NCI-H2171 treated with DMSO at 0.1 percent for 48 hours (cell line): ENCODE measurements at places on chromosomes 2 and 18.

DNA sequence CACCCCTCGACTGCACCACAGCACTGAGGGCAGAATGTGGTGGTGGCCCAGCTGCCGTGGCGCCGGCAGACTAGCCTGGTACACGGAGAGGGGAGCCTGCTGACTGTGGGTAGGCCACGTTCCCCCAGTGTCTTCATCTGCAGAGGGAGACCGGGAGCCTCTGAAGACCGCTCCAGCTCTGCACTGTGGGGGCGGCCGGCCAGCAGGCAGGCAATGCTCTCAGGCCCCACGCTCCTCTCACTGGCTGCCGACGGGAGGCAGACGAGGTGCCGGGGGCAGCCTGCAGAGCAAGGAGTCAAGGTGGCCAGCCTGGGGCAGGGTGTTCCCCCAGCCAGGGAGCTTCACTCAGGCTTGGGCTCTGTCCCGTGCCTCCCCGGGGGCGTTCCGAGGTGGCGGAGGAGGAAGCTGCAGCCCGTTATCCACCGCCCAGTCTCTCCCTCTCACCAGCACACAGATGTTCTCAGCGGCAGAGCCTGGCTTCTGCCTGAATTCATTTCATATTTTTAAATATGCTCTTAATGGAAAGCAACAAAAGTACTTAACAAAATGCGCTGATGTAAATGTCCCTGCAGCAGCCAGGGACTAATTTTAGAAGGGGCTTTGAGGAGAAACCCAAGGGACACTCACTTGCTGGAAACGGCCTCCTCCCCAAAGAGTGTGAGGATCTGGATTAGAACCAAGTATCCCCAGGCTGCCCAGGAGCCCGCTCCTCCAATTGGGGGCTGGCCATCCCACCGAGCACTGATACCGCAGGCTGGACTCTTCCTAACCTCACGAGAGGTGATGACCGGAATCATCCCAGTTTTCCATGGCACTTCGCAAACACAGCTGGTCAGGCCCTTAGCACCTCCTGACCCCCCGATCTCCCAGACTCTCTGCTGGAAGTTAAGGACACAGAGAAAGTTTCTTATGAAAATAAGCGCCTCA, 87.8 kb downstream of the HDAC4 start:
- no peak for DNase-seq

DNA sequence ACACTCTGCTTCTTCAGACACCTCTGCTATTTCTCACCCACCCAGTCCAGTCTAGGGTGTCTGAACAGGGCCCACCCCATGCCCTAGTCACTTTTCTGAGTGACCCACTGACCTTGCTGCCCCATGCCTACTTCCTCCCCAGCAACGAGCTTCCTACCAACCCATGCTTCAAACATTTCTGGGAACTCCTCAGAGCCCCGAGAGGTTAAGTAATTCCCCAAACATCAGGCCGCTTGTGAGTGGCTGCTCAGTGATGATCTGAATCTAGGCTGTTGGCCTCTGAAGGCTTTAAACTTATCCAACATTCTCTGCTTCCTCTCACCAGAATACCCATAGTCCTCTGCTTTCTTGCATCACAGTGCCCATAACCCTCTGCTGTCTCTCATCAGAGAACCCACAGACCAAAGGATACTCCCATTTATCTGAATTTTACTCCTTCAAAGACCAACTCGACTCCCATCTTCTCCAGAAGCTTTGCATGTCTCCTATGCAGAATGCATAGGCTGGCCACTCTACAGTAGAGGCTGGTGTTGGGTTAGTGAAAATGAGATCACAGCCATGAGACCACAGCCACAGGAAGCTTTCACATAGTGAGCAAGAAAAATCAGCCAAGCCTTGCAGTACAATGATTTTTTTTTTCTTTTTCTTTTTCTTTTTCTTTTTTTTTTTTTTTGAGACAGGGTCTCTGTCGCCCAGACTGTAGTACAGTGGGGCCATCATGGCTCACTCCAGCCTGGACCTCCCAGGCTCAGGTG, 309.5 kb upstream of the LYPD1 start:
- DNase-seq, result no peak

DNA sequence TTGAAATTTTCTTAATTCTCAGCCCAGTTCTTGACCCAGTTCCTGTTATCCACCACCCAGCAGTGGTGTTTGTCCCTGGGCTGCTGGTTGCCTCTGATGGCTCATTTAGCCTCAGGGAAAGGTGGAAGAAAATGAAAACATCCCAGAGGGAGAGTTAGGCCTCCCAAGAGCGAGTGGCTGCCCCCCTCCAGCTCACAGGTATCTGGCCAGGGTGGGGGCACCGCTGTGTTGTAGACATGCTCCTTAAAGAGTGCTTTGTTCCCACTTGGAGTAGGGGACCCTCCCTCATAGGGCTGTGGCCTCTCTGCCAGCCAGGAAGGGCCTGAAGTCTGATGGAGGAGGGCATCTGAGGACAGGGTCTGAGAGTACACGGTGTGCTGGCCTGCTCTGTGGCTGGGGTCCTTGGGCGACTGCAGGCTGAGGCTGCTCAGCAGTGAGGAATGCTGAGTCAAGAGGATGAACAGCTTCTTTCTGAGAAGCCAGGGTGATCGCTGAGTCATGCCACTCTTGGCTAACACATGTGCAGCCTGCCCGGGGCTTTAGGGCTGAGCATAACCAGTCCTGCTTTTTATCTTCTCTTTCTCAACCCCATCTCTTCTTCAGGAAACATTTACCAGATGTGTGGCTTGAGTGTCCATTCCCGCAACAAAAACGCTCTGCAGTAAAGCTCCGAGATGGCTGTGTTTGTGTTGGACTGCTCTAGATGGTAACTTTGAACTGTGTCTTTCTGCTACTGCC, 72.3 kb downstream of the IL1R2 start:
- DNase-seq, result no peak

- no peak for DNase-seq
Observed at GRCh38 chr2:239236808-239237205, 164.0 kb downstream of the HDAC4 start.

DNA sequence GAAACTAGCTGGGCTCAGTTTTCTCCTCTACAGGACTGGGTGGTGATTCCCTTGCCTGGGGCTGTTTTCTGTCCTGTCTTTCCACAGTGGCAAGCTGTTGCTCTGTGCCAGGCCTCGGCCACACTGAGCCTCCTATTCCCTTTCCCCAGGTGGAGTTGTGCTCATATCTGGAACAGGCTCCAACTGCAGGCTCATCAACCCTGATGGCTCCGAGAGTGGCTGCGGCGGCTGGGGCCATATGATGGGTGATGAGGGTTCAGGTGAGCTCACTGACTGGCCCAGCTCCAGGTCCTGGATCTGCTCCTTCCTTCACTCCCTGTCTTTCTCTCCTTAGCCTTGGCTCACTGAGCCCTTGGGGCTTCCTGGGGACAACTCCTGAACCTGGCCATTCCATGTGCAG, 4.0 kb downstream of the NAGK start:
- no peak for DNase-seq

- DNase-seq, result no peak
Observed at GRCh38 chr2:12343141-12343540, 373.6 kb upstream of the TRIB2 start.

GRCh38 chr18:27621236-27621890, 436.3 kb upstream of the CHST9 start:
- DNase-seq, result no peak

- DNase-seq, result no peak
Observed at GRCh38 chr2:187050409-187050998, 201.5 kb upstream of the ZSWIM2 start.

- no peak for DNase-seq
Observed at GRCh38 chr2:135903650-135904049, 27.4 kb upstream of the MCM6 start.

GRCh38 chr2:45833968-45834344, 182.5 kb downstream of the PRKCE start:
- no peak for DNase-seq

- DNase-seq, result peak; percentile 82
Observed at GRCh38 chr2:79512442-79513401, at the start of gene CTNNA2. Gene CTNNA2 (plus strand): TSS chr2:79513051.

GRCh38 chr2:158633261-158633660, 161.9 kb upstream of the DAPL1 start:
- no peak for DNase-seq

GRCh38 chr2:240213476-240214421, 73.3 kb upstream of the OTOS start:
- no peak for DNase-seq

- DNase-seq, result peak; percentile 66
Observed at GRCh38 chr2:200033929-200034328, 78.5 kb downstream of the MAIP1 start.

- no peak for DNase-seq
Observed at GRCh38 chr2:27007416-27008374, 25.1 kb upstream of the TMEM214 start.

- no peak for DNase-seq
Observed at GRCh38 chr2:155308367-155309009, 610.0 kb downstream of the KCNJ3 start.

- DNase-seq, result no peak
Observed at GRCh38 chr2:12603781-12604295, 112.9 kb upstream of the TRIB2 start.
